ENCODE measurements at places on chromosomes 4 and X. TPM values are rescaled to one million over a fixed set of nuclear protein-coding genes. Genes with fewer than 3 reads are reported as not detected.

The OPRPN gene
- total RNA-seq: not detected

The FREM3 gene
- total RNA-seq: 0.22 TPM

The MGAT4D gene
- not detected for total RNA-seq

The PABPC1L2B gene
- not detected for total RNA-seq

The CT47A1 gene
- not detected for total RNA-seq

The VSIG4 gene
- total RNA-seq: not detected

The DOK7 gene
- not detected for total RNA-seq

The PFKFB1 gene
- under 0.01 TPM for total RNA-seq

The DGAT2L6 gene
- total RNA-seq: not detected

The C4orf36 gene
- not detected for total RNA-seq

The FAT1 gene
- 0.60 TPM for total RNA-seq

The RAB41 gene
- total RNA-seq: not detected

The PSAPL1 gene
- not detected for total RNA-seq

The AREG gene
- total RNA-seq: 0.22 TPM

The NDNF gene
- 0.44 TPM for total RNA-seq

The EVC2 gene
- total RNA-seq: 6.3 TPM

The GYG2 gene
- 0.40 TPM for total RNA-seq

The MAGEA4 gene
- not detected for total RNA-seq

The NOCT gene
- 18.3 TPM for total RNA-seq

The TMSB15A gene
- 1.1 TPM for total RNA-seq

The DMRTC1B gene
- not detected for total RNA-seq
